ENCODE measurements at places on chromosomes 2 and 18.

DNA sequence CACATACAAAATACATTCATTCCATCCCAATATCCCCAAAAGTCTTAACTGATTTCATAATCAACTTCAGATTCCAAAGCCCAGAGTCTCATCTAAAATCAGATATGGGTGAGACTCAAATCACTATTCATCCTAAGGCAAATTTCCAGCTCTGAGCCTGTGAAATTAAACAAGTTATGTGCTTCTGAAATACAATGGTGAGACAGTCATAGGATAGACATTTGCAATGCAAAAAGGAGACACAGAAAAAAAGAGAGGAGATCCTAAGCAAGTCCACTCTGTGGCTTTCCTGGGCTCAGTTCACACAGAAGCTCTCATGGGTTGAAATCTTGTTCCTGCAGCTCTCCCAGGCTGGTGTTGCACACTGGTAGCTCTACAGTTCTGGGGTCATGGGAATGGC lies 18.3 kb downstream of the ZNF892 start:
- no peak for DNase-seq

- DNase-seq, result no peak
These were observed 204.0 kb downstream of the MGAT5 start for GRCh38 chr2:134457765-134458472.

DNA sequence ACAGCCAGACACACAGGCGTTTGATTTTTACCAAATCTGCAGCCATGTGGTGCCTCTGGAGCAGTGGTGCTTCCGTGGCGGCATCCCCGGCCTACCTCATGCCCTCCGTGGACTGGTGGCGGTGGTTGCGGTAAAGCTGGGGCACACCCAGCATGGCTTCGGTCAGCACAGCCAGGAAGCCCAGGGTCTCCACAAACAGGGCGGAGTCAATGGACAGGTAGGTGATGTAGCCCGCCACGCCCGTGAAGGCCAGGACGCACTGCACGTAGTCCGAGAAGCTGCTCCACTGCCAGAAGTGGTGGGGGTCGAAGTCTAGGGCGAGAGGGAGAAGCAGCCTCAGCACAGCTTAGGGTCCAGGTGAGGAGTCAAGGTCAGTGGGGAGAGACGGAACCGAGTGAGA lies 32.4 kb downstream of the SLC66A2 start:
- no peak for DNase-seq

- DNase-seq, result no peak
These were observed 132.7 kb upstream of the REV1 start for GRCh38 chr2:99622534-99622933.

- no peak for DNase-seq
These were observed 132.9 kb upstream of the CCDC68 start for GRCh38 chr18:55092166-55092565.

- no peak for DNase-seq
These were observed 28.9 kb downstream of the PXDN start for GRCh38 chr2:1715184-1716013.

DNA sequence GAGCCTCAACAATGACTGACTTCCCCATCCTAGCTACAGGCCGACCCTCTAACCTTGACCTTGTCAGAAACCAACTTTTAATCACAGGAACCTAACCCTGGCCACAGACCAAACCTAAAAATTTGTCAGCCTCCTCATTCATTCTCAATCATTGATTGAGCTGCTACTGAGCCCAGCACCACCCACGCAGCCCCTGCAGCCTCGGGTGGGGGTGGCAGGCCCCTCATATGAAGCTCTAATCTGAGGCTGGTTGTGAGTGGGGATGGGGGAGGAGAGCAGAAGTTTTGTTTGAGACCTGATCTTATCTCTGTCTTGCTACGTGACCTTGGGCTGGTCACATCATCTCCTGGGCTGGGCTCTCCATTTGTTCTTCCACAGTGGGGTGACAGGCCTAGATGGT lies 99.5 kb upstream of the EPAS1 start:
- DNase-seq, result no peak

DNA sequence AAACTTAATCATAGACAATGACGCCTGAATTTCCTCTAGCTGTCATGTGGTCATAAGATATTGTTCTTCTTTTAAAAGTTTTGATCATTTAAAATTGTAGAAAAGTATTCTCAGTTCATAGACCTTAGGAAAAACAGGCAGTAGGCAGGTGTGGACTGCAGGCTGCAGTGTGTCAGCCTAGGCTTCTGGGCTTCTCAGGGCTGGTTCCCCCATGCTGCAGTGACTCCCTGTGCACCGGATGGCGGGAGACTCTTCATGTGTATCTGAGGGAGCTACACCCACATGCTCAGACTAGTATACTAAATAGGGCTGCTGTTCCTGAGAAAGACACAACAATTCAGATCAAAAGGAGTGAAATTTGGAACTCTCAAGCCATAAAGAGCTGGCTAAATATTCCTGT lies 72.4 kb downstream of the PXDN start:
- DNase-seq, result no peak

GRCh38 chr2:179344970-179345369 lies 80.3 kb upstream of the SESTD1 start:
- no peak for DNase-seq

- DNase-seq, result no peak
These were observed 4.2 kb downstream of the CREG2 start for GRCh38 chr2:101383016-101383541.

GRCh38 chr2:205776720-205777119 lies 94.4 kb downstream of the NRP2 start:
- no peak for DNase-seq

DNA sequence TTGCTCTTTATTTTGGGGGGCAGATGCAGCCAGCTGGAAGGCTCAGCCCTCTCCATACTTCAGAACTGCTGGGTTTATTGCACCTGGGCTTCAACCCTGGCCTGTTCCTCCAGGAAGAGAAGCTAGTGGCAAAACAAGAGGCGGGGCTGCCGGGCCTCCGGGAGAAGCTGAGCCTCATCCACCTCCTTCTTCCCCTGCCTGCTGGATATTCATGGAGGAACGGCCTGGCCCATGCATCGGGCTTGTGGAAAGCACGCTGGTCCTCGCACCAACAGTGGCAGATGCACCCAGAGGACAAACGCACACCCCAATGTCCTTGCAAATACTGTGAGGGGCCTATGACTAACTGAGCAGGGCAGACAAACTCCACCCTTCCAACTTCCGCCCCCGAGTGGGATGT lies 30.6 kb downstream of the FAM178B start:
- DNase-seq, result no peak
